ENCODE measurements at places on chromosomes 13 and 19.
A peak's percentile ranks its signal among the peaks of the same experiment; 100 is the strongest.

GRCh38 chr19:583198-583967, 6.3 kb upstream of the HCN2 start:
- no peak for DNase-seq

GRCh38 chr19:57192993-57193392, 1.7 kb downstream of the ZNF264 start:
- no peak for DNase-seq

DNA sequence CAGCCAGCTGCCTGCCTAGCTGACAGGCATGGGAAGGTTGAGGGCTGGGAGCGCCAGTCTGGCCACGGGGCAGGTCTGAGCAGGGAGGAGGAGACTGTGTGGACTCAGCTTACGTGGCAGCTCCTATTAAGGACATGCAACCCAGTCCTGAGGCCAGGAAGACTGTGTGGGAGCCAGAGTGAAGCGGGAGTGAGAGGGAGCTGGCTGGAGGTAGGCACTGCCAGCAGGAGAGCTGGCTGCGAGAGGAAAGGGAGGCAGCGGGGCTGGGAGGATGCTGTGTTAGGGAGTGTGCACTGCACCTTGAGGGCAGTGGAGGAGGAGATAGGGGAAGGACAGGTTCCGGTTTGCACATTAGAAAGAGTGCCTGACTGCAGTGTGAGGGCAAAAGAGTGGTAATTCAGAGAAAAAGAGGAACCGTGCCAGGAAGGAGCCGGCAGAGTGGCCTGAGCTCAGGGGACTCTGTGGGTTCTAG, 99.2 kb downstream of the SLC7A1 start:
- no peak for DNase-seq

DNA sequence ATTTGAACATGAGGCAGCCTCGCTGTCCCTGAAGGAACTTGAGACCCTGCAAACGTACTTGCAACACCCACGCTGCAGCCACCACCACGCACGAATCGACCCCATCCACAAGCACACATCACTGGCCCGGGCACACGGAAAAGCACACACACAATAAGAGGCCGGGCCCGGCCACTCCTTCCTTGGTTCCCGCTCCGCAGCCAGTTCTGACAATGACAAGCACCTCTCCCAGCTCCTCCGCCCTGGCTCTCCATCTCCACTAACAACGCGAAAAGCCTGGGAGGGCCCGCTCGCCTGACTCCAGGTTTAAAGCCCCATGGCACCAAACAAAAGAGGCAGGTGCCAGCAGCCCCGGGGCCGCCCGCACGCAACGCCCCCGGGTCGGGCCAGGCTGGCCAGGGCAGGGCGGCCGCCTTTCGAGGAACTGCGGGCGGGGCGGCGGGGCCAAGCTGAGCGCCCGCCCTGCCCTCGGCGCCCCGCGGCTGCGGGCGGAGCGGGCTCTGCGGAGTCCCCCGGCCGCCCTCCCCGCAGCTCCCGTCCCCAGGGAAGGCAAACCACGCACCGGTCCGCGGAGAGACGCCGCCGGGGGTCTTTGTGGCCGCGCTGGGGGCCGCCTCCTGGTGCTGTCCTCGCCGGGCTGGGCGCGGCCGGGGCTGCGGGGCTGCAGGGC, 495 bp downstream of the DCLK1 start:
- no peak for DNase-seq

DNA sequence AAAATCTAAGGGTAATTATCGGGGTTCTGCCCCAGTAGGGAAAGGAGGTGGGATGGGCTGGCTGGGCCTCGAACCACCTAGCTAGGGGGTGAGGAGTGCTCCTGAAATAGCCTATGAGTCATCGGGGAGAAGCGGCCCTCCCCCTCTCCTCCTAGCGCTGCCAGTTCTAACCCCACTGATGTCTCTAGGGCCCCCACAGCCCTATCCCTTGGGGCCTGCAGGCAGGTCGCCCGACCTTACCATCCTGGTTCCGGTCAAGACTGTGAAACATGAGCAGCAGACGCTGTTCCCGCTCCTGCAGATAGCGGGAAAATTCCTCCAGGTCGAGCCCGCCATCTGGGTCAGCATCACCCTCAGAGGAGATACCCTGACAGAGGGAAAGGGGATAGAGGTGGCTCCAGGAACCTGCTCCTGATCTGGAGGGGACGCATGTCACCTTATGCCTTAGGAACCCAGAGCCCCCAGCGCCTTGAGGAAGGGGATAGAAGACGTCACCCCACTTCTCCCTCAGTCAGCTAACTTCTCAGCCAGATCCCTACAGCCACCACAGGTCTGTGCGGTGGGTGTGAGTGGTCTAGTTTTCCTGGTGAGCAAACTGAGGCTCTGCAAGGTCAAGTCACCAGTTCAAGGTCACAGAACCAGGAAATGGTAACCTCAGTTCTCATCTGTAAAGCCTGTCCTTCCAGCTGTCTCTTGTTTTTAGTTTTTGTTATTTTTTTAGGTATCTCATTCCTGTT, 1.5 kb downstream of the SLC25A23 start:
- DNase-seq: no peak

DNA sequence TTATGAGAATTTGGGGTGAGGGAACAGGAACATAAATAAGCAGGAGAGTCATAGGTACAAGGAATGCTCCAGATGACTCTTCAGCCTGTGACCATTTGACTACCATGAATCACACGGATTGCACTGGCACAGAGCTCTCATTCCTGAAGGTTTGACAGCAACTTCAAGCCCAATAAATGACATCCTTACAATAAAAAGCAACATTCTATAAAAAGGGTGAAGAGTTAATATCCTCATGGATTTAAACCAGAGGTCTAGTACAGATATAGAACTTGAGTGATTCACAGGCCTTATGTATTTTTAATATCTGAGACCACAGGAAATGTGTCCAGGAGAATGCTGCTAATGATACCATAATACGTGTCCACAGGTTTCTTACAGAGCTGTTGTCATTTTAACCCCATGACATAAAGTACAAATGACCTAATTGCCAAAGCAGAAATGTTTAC, 158.1 kb downstream of the IRS2 start:
- no peak for DNase-seq

GRCh38 chr19:55032170-55032800, 5.8 kb downstream of the GP6 start:
- no peak for DNase-seq

DNA sequence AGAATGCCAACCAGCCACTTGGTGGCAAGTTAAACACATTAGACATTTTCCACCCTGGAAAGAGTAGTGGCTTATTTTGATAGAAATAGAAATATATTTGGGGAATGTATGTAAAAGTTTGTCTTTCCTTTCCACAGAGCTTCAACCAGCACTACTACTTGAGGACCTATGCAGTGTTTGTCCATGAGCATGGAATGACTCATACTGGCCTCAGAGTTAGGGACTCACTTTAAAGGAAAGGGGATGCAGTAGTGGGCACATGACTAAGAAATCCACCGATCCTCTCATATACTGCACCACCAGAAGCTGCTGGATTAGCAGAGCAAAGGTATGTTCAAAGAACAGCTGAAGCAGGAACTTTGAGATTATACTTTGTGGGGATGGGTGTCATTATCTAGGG, 62.6 kb downstream of the LACC1 start:
- no peak for DNase-seq

GRCh38 chr13:85366759-85367417, 432.3 kb downstream of the SLITRK6 start:
- DNase-seq: no peak

DNA sequence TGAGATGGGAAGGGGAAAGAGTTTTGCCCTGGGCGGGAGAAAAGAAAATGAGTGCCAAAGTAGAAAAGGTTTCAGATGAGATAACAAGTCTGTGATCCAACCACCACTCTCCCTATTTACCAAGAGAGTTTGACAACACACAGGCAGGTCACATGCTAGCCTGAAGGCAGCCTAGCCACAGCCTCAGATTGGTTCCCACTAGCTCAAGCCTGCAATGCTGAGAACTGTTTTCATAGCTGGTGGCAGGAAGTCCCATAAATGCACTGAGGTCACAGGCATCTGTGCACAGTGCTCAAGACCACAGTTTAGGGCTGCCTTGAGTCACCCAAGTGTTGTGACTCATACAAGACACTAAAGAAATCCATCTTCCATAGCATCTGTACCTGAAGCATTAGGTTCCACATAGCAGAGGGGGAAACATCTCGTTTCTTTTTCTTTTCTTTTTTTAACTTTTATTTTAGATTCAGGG, 18.5 kb upstream of the POP4 start:
- peak; percentile 23 for DNase-seq

GRCh38 chr13:21837841-21838551, 167.1 kb downstream of the FGF9 start:
- no peak for DNase-seq

DNA sequence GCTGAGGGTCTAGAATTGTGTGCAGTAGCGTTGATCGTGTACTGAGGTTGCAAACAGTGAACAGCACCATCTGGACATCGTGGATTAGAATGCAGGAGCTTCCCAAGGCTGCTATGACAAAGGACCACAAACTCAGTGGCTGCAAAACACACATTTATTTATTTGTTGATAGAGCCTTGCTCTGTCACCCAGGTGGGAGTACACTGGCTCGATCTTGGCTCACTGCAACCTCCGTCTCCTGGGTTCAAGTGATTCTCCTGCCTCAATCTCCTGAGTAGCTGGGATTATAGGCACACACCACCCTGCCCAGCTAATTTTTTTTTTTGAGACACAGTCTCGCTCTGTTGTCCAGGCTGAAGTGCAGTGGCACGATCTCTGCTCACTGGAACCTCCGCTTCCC, 2.3 kb upstream of the UHRF1 start:
- no peak for DNase-seq

Data from stimulated activated CD8-positive, alpha-beta memory T cell treated with anti-CD3 and anti-CD28 coated beads, Interleukin-7, amount 100 ng/mL, for 1 hour (primary cell).